Right kidney (tissue), 9 donors: ENCODE measurements at places on chromosomes 16 and 17.

- DNase-seq, result peak; percentile 49
Measured at GRCh38 chr16:17578981-17579874, 108.5 kb upstream of the XYLT1 start.

DNA sequence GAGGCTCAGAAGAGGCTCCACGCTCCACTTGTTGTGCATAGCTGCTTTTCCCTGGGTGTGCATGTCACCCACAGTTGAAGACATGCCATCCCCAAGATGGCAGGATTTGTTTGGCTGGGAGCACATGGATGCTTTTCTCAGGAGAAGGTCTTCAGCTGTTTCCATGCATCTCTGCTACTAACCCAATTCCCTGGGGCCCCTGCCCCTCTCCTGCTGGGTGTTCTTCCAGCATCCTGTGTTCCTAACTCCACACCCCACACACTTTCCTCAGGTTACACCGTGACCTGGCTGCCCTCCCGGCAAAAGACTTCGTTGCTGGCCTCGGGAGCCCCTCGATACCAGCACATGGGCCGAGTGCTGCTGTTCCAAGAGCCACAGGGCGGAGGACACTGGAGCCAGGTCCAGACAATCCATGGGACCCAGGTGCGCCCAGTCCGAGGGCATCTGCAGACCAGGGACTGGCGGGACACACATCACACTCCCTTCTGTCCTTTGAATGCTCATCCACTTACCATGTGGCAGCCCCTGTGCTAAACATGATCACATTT lies 21.5 kb downstream of the ITGAL start:
- no peak for DNase-seq

GRCh38 chr16:46895399-46896313 lies 11.5 kb downstream of the GPT2 start:
- no peak for DNase-seq

GRCh38 chr17:4679658-4680057 lies 24.3 kb downstream of the PELP1 start:
- DNase-seq, result no peak
